ENCODE measurements at places on chromosomes 7 and 10.

DNA sequence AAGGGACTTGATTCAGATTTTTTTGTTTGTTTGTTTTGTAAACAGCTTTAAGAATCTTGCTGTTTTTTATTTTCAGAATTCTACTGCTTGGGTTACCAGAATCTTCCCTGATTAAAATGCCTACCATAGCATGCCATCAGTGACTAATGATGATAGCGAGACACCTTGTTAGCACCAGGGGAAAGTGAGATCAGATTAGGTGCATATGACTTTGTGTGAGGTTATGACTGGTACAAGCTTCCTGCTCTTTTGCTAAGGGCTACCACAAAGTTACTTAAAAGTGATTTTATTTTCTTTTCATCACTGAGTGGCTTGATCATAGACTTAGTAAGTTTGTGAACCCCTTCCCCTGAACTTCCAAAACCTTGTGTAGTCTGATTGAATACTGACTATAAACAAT, 93.5 kb downstream of the SND1 start:
- DNase-seq: no peak

DNA sequence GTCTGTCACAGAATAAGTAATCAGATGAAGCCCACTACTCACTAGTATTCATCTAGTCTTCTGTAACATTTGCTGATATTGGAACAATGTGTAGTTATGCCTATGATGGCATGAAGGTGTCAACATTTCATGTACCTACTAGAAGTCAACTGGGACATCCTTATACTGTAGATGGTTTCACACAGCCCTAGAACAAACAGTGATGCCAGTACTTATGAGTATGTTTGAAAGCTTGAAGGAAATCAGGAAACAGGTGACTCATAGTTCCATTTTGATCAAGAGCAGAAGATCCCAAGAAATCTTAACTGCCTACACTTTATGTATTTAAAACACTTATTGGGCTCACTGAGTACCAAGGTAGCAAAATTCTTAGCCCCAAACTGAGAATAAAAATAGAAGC, 1519.6 kb downstream of the REEP3 start:
- DNase-seq: no peak

GRCh38 chr10:101292194-101293006, 61.6 kb upstream of the BTRC start:
- no peak for DNase-seq

DNA sequence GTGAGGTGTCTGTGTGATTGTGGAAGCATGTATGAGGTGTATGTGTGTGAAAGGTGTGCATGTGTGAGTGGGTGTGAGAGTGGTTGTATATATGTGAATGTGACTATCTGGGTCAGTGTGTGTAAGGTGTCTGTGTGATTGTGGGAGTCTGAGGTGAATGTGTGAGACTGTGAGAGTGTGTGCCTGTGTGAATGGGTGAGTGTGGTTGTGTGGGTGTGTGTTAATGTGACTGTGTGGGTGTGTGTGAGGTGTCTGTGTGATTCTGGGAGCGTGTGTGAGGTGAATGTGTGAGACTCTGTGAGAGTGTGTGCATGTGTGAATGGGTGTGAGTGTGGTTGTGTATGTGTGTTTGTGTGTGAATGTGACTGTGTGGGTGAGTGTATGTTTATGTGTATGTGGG, 385.1 kb downstream of the TCERG1L start:
- DNase-seq: no peak

DNA sequence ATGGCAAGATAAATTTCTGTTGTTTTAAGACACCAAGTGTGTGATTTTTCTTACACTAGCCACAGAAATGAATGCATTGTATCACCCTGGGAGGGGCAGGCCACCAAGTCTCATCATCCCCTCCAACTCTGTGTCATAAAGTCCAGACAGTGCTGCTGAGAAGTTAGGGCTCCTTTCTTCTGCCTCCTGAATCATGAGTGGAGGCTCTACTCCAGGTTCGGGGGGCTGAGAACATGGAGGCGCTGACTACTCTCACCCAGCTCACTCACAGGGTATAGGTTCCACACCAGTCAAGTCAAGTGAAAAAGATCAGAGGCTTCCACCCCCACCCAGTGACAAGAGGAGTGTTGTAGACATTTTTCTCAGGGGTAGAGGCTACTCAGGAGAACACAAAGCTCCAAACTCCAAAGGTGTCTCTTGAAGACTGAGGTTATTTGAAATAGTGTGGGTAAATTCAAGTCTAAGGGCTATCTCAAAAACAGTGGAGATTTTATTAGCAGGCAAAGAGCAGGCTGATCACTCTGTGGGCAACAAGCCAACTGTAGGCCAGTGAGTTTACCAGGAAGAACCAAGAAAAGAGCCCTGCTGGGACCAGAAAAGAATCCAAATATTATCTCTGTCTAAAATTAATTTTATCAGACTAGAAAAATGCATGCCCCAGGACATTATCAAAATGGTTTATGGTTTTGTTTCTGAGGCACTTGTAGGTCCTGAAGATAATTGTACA, 118.6 kb upstream of the RET start:
- no peak for DNase-seq

DNA sequence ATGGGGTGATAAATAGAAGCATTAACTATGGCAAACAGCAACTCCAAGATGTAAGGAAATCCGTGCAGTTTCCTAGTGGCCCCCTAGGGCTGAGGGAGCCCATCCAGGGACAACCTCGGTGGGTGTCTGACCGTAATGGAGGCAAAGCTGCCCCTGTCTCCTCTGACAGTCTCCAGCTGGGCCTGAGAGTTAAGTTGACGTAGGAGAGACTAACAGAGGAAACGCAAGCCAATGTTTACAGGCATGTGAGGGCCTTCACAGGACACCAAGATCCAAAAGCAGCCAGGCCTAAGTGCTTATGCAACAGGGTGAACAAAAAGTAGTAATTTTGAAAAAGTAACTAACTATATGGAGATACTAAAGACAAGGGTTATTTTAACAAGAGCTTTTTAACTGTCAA, 330.0 kb upstream of the C7orf33 start:
- DNase-seq: no peak

DNA sequence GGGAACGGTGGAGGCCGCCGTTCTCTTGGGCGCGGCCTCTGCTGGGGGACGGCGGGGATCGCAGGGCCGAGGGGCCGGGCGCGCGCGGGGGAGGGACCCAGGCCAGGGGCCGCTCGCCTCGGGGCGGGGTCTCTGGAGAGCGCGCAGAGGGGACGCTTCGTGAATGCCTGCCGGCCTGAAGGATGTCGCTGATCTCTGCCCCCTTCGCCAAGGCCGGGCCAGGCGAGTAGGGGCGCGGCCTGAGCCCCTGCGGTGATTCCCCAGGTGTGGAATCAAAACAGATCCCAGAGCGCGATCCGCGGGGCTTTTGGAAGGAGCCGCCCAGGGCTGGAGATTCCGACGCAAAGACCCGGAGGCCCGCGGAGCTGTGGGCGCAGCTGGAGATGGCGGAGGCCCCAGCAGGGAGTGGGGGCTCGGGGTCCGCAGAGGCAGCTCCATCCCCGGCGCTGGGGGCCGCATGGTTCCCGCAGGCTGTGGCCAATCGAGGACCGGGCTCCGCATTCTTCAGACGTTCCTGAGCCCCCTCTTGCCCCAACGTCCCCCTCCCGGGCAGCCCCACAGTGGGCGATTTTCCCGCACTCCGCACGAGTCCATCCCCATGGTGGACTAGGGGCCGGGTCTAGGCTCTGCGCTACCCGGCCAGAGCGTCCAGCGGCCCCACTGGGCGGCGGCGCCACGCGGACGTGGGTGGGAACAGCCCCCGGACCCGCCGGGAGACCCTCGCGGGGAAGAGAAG, 166.0 kb downstream of the ACTR3B start:
- DNase-seq: no peak

- no peak for DNase-seq
These were observed 40.2 kb upstream of the ATXN7L1 start for GRCh38 chr7:105916603-105917002.

DNA sequence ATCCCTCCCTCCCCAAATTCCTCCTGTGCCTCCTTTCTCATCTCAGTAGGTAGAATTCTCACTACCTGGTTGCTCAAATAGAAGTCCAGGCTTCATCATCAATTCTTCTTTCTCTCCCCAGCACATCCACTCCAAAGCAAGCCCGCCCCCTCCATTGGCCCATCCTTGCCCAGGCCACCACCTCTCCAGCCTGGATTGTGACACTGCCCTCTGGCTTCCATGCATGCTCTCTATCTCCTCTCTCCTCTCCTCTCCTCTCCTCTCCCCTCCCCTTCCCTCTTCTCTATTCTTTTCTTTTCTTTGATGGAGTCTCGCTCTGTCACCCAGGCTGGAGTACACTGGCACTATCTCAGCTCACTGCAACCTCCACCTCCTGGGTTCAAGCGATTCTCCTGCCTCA, 144.9 kb downstream of the UBE2H start:
- no peak for DNase-seq

- no peak for DNase-seq
These were observed 37.2 kb downstream of the FIGNL1 start for GRCh38 chr7:50412973-50413372.

- DNase-seq: no peak
These were observed 53.5 kb downstream of the BMS1 start for GRCh38 chr10:42836096-42836495.

- no peak for DNase-seq
These were observed 603.7 kb upstream of the MKI67 start for GRCh38 chr10:128729910-128730420.

All from stimulated activated CD4-positive, alpha-beta T cell treated with anti-CD3 and anti-CD28 coated beads, Interleukin-1b, Interleukin-23, amount 100 ng/mL, for 1 hour (primary cell).